NCI-H2081 treated with DMSO at 0.1 percent for 48 hours (cell line): ENCODE measurements at places on chromosomes 6 and 20.
A peak's percentile ranks its signal among the peaks of the same experiment; 100 is the strongest.

- DNase-seq: no peak
These were observed 45.2 kb upstream of the GFRAL start for GRCh38 chr6:55282115-55282514.

DNA sequence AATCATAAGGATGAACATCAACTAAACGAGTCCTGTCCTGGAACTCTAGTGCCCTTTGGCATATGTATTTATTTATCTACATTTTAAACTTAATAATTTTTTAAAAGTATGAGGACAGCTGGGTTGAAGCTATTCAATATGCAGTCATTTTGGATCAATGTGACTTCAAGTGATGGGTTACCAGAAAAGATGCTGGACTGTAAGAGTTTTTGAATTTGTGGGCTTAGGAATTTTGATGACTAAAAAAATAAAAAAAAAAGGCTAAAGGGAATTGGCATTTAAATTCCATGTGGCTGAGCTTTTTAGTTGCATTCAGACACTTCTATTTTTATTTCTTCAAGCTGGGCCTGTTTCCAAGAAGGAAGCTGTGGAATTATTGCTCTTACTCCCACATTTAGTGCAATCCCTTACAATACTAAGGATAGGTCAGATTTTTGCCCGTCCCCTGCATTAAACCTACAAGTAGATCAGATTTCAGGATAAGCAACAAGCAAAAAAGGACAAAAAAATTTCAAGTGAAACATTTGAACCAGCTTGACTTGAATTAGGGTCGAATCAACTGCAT is 704.2 kb upstream of the CITED2 start:
- no peak for DNase-seq

- no peak for DNase-seq
These were observed 35.2 kb downstream of the SLC22A1 start for GRCh38 chr6:160156842-160157241.

GRCh38 chr20:24741493-24742072 is 207.5 kb upstream of the CST7 start:
- no peak for DNase-seq

GRCh38 chr6:51526922-51527321 is 560.5 kb downstream of the PKHD1 start:
- no peak for DNase-seq

DNA sequence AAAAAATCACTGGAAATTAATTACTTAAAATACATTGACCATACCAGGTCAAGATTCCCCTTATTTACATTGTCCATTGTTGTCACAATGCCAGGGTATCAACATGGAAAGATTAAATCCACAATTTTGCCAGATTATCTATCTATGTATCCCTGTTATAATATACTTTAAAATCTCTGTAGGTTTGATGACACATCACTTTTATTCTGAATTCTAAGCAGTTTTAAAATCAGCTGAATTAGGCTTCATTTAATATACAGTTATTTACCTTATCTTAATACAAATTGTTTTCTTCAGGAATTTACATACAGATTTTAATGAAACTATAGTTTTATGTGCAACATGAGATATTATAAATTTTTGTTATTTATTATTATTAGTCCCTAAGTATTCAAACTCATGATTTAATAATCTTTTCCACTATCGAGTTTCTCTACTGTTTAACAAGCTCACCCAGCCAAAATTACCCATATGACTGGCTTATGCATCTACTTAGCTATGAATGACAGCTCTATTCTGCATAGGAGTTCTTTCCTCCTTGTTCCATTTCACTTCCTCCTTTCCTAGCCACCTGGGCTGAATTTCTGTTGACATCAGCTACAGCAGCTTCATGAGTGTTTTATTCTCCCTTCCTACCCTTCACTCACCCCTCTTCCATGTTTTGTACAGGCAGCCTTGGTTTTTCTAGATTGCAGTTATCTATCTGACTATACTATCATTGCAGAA is 654.2 kb upstream of the MAP3K7 start:
- no peak for DNase-seq

DNA sequence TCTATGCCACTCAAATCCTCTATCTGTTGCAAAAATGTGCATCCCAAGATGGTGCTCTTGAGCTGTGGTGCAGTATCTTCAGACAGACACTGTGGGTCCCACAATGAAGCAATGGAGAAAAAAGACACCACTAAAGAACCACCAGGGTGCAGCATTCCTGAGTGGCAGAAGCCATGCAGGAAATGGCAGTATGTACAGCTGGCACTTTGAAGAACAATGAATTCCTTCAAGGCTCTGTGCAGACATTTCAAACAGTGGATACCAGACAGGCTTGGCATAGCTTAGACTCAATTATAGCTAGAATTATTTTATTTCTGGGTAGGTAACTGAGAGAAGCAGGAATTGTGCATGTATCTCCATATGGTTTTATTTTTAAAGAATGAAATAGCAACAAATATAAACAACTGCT is 24.0 kb upstream of the HDAC2 start:
- peak; percentile 31 for DNase-seq

DNA sequence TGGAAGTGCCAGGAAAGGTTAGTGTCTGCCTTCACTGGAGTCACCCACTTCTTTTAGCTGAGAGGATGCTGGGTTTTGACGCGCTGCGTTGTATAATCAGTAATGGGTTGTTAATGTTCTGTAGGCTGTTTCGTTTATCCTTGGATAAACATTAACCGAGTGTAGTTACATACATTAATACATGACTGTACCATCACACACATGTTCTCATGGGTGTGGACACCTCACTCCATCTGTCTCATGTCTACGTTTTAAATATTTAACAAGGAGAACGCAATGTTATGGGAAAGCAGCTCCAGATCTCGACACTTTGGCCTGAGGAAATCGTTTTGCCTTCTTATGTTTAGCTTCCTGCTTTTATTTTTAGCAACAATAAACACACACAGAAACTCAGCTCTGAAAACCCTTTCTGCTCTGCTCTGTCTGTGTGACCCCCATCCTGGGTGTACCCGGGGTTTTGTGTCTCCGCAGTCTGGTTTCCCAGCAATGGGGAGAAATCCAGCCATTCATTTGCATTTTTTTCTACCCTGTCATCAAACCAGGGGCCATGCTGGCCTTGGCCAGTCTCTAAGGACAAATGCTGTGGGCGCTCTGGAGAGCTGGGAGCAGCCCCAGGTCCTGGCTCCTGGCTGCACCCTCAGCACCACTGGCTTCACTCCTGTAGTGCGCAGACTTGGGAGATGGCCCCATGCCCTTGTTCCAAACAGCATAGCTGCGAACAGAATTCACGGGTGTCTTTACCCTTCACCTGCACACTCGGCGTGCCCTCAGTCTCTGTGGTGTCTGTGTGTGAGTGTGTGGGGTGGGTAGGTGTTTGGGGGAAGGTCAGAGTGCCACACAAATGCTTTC is 110.8 kb downstream of the ERMARD start:
- no peak for DNase-seq

DNA sequence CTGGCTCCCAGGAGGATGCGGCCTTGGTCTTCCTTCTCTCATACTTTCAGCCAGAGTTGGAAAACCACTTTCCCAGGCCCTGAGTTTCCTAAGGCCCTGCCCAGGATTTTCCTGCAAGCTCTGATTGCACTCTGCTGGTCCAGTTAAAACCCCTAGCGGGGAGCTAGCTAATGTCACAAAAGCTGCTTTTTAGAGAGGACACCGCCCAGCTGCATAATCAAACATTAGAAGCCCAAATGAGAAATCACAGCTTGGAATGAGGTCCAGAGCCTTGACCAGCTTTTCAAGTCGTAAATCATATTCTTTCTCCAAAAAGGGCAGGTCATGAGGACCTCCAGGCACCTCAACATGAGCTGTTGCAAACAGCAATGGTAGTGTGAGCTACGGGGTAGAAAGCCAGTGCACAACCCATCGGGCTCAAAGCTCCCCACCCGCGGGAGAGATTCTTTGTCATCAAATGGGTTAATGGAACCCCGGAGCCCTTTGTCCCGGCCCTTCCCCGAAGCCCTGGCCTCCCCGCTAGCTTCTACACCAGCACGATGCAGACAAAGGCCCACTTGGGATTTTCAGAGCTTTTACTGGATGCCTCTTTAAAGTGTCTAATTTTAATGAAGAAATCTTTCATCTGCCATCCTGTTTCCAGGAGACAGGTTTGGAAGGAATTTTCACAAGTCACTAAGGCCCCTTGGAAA is 134.0 kb downstream of the SCML4 start:
- no peak for DNase-seq

GRCh38 chr6:49322861-49323260 is 140.2 kb downstream of the MMUT start:
- DNase-seq: no peak

DNA sequence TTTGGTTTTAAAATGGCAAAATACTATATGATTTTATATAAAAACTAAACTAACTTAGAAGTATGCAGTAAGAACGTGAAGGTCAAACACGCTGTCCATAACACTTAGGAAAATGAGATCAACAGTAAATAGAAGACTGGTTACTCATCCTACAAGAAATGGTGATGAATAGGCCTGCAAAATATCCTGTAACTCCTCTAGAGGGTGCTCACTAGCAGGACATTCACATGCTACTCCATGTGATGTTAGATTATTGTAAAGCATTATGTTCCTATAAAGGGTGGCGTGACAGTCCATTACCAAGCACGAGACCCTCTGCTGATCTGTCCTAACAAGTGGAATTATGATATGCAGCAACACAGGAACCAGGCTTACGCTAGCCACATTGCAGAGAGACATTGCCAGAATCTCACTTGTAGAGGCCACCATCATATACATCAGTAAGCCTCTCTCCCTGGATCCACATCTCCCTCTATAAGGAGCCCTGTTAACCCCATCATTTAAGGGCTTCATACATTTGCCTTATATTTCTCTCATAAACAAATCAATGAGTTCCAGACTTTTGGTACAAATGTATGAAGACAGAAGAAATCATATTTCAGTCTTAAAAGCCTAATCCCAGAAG is 18.0 kb upstream of the DEFB129 start:
- no peak for DNase-seq

- DNase-seq: no peak
These were observed 4.3 kb upstream of the LTA start for GRCh38 chr6:31567531-31568370.

DNA sequence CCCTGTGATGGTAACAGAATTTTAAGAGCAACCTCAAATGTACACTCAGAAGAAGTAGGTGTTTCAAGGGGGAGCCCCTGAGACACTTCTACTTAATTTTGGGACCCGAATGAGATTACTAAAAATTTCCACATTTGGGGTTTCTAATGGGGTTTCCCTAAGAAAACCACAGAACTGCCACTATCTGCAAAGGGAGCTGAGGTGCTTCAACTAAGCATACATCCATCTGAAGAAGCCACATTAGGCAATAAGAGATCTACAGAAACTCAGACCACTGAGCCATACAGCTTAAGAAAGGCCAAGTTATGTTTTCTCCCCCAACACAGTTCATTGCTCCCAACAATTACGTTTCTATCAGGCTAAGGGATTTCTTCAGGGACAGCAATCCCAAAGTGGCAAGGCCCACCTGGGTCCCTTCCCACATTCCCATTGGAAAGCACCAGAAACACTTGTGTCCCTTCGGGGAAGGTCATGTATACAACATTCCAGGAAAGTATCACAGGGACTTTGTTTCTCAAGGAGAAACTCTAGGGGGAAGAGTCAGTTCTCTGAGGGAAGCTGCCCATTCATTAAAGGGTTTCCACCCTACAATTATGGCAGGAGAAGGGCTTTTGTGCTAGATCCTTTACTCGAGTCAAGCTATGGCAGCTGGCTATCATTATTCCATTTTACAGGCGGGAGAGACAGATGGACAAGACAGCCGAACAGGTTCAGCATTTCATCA is 5.0 kb downstream of the BCL2L1 start:
- no peak for DNase-seq

DNA sequence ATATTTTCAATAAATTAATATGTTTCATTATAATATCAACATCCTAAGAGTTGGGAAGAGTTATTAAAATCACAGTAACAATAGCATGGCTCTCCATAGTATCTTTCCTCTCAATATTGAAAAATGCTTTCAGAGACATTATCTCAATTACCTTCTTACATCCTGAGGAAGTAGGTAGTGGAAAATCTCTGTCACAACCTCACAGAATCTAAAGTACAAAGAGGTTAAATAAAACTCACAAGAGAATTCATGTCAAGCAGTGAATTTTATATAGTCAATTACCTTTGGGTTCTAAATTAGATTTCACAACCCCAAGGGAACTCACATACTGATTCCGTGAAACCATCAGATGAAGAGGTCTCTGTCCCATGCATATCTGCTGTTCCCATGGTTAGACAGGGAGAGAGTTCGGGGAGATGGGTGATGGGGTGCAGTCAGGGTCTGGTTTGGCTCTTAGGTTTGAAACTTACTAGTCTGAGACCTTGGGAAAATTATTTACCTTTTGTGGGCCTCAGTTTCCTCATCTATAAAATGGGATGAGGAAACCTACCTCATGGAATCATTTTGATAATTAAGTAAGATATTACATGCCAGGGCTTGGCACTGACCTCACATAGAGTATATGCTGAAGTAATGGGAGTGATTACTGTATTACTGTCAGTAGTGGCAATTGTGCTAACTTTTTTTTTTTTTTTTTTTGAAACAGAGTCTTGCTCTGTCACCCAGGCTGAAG is 74.0 kb upstream of the SNX9 start:
- DNase-seq: no peak

DNA sequence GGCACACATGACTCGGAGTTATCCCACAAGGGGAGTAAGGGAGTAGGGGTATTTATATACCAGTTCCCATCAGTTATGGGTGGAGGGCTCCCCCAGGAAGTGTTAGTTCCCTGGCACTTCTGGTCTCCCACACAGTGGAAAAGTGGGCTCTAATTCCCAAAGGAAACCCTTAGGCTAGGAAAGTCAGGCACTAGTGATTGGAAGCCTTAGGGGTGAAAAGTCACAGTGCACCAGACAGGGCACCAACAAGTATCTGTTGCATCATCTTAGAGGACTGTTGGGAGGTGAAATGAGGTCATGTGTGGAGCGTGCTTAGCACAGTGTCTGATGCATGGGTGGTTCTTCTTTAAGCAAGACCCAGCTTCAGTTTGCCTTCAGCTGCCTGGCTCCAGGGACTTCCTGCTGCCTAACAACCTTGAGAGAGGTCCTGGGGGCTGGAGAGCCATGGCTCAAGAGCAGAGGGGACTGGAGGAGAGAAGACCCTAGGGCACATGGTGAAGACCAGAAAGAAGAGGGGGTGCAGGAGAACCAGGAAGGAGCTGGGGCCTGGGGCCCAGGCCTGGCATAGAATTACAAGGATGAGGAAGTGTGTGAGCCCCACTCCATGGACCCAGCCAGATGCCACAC is 7.5 kb upstream of the FOXP4 start:
- DNase-seq: no peak

GRCh38 chr6:52176550-52176949 is 9.6 kb upstream of the IL17A start:
- DNase-seq: no peak
